Suppressor macrophage treated with lipopolysaccharide for 1 hour (primary cell): ENCODE measurements at places on chromosomes 7 and 10.

DNA sequence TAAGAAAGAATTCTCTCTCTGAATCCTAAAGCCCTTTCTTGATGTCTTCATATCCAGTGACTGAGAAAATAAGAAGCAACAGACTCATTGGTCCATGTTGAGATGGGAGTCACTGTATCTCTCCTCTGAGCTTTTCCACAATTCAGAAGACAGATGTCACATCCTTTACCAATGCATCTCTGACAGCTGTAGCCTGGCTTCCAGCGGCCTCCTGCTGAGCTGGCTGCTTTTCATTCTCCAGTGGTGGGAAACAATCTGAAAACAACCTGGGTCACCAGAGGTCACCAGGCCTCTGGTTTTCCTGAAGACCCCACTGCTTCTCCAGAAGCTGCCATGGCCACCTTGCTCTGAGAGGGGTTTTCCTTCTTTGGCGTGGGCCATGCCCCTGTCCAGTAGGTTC is 18.3 kb upstream of the RPA3 start:
- no peak for DNase-seq

DNA sequence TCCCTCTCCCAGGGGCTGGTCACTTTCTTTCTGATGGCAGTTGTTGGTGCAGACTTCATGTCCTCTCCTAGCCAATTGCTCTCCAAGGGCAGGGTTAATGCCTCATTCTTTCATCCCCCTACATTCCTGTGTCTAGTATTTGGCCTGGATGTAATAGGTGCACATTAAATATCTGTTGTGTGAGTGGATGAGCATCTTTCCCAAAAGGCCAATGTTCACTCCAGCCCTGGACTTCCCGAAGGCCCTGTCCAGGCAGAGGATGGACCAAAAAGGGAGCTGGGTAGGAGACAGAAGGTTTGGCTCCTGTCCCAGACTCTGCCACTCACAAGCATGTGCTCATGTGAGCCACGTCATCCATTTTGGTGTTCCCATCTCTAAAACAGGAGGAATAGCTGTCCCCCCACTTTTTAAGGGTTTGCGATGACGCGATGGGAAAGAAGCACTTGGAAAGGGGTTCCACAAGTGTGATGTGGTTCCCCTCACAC is 47.5 kb downstream of the RGS10 start:
- DNase-seq: no peak

- peak; percentile 3 for DNase-seq
These were observed 22.1 kb upstream of the ENO4 start for GRCh38 chr10:116827214-116827671.

GRCh38 chr7:53743697-53744402 is 708.4 kb downstream of the POM121L12 start:
- no peak for DNase-seq

DNA sequence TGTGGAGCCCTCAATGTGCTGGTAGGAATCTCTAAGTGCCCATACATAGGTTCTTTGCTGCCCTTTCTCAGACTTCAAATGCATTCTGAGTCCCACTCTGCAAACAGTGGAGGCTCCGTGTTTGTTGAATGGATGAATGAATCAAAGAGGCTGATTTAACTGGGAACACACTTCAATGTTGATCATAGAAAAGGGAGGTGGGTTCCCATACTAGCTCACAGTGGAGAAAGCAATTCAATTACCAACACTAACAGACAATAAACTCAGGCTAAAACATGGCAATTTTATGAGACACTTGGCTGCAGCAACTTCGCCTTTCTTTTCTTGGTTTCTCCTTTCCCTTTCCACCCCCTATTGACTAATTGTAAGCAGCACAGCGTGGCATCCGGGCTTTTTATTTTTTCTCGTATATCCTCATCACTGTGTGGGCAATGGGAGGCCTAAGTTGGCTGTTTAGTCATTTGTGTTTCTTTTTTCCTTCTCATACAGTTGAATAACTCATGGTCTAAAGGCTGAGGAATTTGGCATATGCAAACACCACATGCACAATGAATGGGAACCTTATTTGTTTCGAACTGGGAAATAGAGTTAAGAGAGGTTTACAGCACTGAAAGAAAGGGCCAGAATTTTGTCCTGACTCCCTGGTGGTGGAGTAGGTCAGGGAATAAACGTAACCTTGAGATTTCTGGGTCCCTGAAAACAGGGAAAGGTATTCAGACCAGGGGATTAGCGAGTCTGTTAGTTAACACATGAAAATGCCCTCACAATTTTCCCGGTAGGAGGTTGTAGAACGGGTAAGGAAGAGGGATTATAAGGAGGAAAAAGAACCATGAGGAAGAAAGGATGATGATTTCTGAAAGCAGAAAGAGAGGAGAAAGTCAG is 858.5 kb downstream of the KCNMA1 start:
- no peak for DNase-seq

GRCh38 chr10:97974100-97974499 is 56.3 kb downstream of the CRTAC1 start:
- no peak for DNase-seq

DNA sequence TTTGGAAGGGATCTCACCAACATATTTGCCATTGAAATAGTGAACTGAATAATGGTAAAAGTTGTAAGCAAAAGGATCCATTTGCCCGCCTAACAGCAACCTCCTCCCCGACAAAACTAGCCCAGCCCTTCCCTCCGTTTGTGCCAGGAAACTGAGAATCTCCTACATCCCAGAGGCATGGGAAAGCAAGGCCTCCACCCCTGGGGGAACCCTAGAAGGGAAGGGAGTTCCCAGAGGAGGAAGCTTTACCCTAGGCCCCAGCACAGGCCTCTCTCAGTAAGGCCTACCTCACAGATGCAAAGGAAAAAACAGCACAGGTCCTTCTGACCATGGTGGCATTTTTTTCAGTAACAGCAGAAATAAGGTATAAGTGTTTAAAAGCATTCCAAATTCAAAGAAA is 229.7 kb downstream of the ELMO1 start:
- peak; percentile 53 for DNase-seq

DNA sequence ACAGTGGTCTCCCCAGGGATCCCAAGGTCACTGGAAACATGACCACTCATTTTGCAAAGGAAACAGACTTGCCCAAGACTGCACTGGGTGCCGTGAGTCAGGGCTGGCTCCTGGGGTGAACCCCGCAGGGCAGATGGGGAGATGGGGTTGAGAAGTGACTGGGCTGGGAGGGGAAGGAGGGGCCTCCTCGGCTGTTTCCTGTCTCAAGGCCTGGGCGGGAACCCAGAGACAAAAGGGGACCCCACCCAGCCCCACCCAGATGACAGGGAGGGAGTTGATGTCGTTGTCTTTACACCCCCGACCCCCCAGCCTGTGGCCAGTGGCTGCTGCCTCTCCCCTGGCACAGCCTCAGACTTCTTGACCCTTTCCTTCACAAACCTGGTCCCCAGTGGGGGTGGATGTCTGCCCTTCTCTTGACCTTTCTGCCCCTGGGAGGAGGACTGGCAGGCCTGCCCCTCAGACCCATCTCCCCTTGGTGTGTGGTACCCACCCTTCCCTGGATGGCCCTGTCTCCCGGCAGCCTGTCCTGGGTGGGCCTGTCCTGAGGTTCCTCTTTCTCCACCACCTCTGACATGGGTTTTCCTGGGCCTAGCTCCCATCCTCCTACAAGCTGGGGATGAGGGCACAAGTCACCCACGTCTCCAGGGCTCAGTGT is 1.4 kb downstream of the MYO1G start:
- DNase-seq: peak; percentile 84

- no peak for DNase-seq
These were observed 26.0 kb downstream of the CCM2 start for GRCh38 chr7:45026013-45026412.

DNA sequence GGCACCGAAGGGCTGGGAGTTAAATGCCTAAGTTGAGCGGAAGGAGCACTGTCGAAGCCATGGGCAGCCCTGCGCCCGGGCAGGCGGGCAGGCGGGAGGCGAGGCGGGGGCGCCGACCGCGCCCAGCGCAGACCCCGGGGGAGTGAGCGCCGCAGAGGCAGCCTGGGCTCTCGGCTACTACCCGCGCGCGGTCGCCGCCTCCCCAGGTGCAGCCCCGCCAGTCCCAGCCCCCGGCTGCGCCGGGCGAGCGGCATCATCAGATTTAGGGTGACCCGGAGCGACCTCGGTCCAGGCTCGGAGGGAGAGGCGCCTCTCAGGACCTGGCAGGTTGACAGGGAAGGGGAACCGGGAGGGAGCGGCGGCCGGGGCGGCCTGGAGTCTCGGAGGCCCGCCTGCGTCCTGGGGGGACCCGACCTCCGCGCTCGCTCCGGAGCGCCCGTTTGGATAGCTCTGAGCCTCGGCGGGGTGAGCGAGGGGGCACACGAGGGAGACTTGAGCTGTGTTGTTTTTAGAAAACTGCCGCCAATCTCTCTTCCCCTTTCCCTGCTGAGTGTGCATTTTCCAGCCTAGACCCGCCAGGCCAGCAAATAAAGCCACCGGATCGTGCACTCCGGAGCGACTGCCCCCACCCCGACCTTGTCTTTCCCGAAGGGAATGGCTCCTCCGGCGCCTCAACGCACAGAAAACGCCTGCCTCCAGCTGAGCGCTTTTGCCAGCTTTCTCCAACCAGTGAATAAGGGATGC is 2.3 kb upstream of the NRP1 start:
- DNase-seq: peak; percentile 63

DNA sequence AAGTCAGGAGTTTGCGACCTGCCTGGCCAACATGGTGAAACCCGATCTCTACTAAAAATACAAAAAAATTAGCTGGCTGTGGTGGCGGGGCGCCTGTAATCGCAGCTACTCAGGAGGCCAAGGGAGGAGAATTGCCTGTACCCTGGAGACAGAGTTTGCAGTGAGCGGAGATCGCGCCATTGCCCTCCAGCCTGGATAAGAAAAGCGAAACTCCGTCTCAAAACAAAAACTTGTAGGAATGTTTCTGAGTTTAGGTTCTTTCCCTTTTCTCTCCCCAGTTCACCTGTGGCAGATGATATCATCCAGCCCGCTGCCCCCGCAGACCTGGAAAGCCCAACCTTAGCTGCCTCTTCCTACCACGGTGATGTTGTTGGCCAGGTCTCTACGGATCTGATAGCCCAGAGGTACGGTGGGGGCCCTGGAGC is 138.8 kb upstream of the BTBD16 start:
- DNase-seq: no peak

DNA sequence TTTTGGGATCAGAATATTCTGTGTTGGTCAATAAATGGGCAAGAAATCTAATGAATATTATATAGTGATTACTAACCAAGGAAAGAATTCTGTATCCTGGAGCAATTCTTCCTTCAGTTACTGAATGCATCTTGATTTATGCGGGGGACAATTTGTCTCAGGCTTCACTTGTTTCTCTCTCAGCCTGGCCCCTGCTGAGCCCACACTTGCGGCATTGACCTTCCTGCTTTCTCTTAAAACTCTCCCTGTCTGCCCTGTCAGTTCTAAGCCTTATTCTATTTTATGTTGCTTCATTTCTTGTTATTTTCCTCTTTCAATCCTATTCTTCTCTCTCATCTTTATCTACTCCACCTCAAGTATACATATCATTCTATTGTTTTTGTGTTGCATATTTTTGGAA is 122.1 kb upstream of the TPK1 start:
- DNase-seq: no peak

GRCh38 chr10:34171957-34172527 is 643.1 kb downstream of the PARD3 start:
- no peak for DNase-seq

DNA sequence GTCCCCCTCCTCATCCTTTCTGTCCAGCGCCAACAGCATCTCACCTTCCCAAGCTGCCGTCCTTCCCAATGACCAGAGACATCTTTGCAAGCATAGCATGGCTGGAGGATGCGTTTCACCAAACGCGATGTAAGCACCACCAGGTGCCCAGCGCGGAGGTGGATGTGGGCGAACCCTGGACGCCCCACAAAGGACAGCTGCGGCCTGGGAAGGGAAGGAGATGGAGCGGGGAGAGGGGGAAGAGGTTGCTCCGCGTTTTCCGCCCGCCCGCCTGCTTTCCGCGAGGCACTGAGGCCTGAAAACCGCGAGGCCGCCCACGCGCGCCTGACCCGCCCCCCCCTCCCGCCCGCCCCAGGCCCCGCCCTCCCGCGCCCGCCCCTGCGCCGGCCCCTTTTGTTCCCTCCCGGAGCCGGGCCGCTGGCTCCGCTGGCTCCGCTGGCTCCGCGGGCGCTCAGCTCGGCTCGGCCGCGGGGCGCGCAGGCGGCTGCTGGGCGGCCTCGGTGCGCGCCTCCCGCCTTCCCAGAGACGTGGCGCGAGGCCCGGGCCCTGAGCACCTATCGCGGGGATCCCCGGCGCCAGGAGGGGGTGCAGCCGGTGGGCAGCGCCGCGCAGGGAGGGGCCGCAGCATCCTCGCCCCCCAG is at the start of gene CLIP2:
Gene CLIP2, plus strand, starts transcription at position 390 of the 641 bp plus-strand sequence. CDS start 28,140 bp downstream, outside the sequence.
- DNase-seq: peak; percentile 97

- DNase-seq: no peak
These were observed 339.9 kb upstream of the ADARB2 start for GRCh38 chr10:2077231-2077630.

DNA sequence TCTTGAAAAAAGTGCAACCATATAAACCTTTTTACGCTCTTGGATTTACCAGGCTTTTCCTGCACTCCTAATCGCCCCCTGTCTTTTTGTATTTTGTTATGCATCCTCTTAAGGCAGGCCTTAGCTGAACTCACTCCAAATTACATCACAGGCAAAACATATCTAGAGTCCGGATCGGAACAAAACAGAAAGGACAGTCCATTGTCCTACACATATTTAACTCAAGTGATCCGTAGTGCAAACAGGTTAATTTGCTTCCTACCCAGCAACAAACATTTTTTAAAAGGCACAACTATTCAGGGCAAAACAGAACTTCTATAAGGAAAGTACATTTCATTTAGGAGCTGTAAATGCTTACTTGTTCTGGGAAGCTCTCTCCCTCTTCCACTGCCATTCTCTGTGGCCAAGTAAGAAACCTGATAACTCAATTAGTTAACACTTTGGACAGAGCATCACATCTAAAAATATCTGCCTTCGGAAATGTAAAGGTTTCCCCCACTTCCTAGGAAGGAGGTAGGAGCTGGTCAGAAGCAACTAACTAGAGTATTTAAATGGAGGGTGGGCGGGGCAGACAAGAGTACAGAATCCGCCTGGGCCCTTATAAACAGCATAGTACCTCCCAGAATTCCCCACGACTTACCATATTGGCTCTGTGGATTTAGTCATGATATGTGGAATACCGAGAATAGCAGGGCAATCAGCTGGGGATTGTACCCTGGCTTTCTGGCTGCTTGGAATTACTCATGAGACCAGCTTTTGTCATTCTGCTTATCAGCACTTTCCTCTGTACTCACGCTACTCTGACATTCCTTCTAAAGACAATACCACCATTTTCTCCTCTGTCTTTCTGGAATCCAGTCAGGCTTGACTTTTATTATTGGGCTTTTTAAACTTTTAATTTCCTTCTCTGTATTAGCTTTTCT is 89.5 kb downstream of the ANK3 start:
- DNase-seq: no peak

- DNase-seq: no peak
These were observed 20.4 kb downstream of the GNG11 start for GRCh38 chr7:93941945-93942344.

- DNase-seq: peak; percentile 94
These were observed 20.9 kb upstream of the KLF6 start for GRCh38 chr10:3805791-3806461.

DNA sequence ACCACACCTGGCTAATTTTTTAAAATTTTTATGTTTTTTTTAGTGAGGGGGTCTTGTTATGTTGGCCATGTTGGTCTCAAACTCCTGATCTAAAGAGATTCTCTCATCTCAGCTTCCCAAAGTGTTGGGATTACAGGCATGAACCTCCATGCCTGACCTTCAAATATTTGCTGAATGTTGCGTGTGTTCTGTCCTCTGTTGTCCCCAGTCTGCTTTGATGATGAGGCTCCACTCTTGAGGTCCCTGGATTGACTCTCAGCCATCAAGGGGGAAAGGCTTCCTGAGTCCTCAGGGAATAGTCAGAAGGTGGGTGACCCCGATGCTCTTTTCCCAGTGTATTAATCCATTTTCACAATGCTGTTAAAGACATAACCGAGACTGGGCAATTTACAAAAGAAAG is 26.0 kb downstream of the LYZL2 start:
- DNase-seq: no peak
